Stimulated activated CD8-positive, alpha-beta memory T cell treated with anti-CD3 and anti-CD28 coated beads, Interleukin-7, amount 100 ng/mL, for 1 hour (primary cell): ENCODE measurements at places on chromosomes 16 and 17.

- no peak for DNase-seq
These were observed 109.5 kb upstream of the CIBAR2 start for GRCh38 chr16:85221771-85222154.

DNA sequence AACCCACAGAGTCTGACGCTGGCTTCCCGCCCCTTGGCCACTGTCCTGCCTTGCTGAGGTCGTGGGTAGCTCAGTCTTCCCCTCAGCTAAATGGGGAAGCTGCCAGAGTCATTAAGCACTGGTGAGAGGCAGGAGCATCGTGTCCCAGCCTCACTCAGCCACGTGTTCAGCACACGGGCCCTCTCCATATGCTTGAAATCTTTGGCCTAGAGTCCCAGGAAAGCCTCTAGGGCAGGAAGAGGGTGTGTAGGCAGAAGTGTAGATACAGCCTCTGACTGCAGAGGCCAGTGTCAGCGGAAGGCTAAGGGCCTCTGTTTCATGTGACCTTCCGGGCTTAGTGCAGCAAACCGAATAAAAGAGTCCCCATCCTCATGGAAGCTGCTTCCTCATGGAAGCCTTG, 4.1 kb downstream of the DHODH start:
- DNase-seq: no peak

DNA sequence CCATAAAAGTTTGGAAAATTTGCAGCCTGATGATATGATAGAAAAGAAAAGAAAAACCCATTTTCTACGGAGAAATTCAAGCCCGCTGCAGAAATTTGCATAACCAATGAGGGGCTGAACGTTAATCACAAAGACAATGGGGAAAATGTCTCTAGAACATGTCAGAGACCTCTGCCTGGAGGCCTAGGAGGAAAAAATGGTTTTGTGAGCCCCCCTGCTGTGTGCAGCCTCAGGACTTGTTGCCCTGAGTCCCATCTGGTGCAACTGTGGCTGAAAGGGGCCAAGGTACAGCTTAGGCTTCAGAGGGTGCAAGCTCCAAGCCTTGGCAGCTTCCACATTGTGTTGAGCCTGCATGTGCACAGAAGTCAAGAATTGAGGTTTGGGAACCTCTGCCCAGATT, 1267.4 kb upstream of the GOT2 start:
- DNase-seq: no peak

- DNase-seq: no peak
These were observed 5.0 kb upstream of the TRAF4 start for GRCh38 chr17:28738680-28739384.

DNA sequence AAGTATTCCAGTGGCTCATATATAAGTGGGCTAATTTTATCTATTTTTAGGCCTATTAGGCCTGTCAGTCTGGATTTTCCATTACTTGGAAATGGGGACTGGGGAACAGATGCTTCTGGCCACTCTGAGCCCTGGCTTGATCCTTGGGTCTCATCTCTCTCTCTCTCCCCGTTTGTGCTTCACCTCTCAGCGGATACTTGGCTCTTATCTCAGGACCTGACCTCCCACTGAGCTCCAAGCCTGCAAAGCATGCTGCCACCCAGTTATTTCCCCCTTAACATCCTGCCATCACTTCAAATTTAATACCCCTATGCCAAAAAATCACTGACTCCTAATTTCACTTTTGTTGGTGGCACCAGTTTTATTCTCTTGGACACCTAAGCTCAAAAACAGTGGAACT, 4.2 kb downstream of the ZNF843 start:
- no peak for DNase-seq

GRCh38 chr16:81216706-81217105, 21.8 kb upstream of the BCO1 start:
- DNase-seq: no peak

- DNase-seq: no peak
These were observed at the start of gene GPR139 for GRCh38 chr16:20073203-20074098. GPR139 (minus strand) TSS chr16:20073890; CDS start chr16:20073616, 274 bp downstream.

GRCh38 chr16:87101903-87102302, 215.3 kb downstream of the C16orf95 start:
- DNase-seq: no peak

DNA sequence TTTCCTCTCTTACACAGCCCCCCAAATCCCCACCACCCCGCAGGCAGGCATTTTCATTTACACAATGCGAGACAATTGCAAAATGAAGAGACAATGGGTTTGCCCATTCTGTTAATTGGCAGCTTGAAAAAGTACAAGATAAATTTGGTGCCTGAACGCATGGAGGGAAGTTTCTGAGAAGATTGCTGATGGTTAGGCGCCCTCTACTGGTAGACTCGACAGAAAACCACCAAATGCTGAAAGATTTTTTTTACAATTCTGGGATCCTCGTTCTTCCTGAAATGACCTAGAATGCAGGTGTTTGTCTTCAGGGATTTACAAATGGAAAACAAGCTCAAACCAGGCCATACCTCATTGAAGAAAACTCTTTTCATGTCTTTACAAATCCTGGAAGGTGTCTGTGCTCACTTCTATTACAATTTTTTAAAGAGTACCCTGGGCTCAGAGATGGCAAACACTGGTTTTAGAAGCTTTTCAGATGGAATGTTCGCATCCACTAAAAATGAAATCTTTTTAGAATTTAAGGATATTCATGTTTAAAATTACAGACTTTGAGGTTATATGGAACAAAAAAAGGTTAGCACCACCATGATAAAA, 338.5 kb downstream of the PMP22 start:
- DNase-seq: peak; percentile 5

GRCh38 chr16:23186171-23186570, 3.6 kb downstream of the SCNN1G start:
- no peak for DNase-seq

- peak; percentile 37 for DNase-seq
These were observed 643.2 kb downstream of the WWOX start for GRCh38 chr16:78742501-78743283.

GRCh38 chr17:70355185-70355584, 185.9 kb downstream of the KCNJ2 start:
- DNase-seq: no peak

GRCh38 chr17:79968116-79968515, 67.6 kb downstream of the TBC1D16 start:
- DNase-seq: no peak

DNA sequence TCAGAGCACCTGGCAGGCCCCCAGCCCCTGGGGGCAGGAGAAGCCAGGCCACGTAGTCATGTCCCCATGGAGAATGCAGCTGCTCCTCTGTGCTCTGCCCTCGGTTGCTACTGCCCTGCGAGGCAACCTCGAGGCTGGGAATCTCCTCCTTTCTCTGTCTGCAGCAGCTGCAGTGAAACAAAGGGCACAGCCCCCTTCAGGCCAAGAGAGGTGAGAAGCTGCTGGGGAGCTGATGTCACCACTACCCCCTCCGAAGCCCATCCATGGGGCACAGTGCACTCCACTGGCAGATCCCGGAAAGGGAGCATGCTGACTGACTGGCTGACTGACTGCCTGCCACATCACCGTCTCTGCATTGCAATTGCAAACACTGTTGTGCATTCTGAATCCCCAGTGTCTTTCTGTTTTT, 103.7 kb downstream of the GRIN2A start:
- no peak for DNase-seq

GRCh38 chr17:45170931-45171337, 9.3 kb downstream of the HEXIM2 start:
- DNase-seq: no peak

GRCh38 chr16:380762-381011, 1.1 kb downstream of the PGAP6 start:
- no peak for DNase-seq

DNA sequence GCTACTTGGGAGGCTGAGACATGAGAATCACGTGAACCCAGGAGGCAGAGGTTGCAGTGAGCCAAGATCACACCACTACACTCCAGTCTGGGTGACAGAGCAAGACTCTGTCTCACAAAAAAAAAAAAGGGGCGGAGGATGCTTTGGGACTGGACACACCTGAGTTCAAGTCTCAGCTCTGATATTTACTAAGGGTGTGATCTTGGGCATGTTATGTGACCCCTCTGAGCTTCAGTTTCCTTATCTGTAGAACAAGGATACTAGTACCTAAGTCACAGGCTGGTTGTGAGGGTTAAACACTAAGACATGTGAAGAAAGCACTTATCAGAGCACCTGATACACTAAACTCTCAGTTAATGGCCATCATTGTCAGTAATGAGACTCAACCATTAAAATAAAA, 25.9 kb downstream of the HOXB1 start:
- DNase-seq: no peak

GRCh38 chr17:30600830-30601494, 123.8 kb downstream of the GOSR1 start:
- no peak for DNase-seq

DNA sequence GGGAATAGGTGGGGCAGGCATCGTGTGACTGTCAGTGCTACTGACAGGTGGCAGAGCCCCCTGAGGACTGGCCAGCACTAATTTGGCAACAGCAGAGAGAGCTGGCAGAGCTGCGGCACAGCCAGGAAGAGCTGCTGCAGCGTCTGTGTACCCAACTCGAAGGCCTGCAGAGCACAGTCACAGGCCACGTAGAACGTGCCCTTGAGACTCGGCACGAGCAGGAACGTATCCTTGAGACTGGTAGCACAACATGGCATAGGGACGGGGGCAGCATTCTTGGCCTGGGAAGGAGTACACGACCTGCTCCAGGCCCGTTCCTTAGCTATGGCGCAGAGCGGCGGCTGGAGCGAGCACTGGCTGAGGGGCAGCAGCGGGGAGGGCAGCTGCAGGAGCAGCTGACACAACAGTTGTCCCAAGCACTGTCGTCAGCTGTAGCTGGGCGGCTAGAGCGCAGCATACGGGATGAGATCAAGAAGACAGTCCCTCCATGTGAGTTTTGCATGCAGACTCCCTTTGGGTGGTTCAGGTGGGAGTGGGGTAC, 3.0 kb upstream of the NRN1L start:
- no peak for DNase-seq

DNA sequence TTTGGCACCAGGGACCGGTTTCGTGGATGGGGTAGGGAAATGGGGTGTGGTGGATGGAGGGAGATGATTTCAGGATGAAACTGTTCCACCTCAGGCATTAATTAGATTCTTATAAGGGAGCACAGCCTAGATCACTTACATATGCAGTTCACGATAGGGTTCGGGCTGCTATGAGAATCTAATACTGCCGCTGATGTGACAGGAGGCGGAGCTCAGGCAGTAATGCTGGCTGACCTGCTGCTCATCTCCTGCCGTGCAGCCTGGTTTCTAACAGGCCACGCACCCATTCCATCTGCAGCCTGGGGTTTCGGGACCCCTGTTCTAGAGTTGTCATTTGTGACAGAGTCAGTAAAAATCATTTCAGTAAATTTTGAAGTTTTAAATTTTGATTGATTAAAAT, 99.7 kb downstream of the CHD9 start:
- no peak for DNase-seq
